ENCODE measurements at places on chromosomes 2 and 18.
A peak's percentile ranks its signal among the peaks of the same experiment; 100 is the strongest.

- DNase-seq: no peak
These were observed 61.9 kb downstream of the PPP1R1C start for GRCh38 chr2:182047544-182047943.

- no peak for DNase-seq
These were observed 30.4 kb downstream of the ANKRD44 start for GRCh38 chr2:197280015-197280702.

DNA sequence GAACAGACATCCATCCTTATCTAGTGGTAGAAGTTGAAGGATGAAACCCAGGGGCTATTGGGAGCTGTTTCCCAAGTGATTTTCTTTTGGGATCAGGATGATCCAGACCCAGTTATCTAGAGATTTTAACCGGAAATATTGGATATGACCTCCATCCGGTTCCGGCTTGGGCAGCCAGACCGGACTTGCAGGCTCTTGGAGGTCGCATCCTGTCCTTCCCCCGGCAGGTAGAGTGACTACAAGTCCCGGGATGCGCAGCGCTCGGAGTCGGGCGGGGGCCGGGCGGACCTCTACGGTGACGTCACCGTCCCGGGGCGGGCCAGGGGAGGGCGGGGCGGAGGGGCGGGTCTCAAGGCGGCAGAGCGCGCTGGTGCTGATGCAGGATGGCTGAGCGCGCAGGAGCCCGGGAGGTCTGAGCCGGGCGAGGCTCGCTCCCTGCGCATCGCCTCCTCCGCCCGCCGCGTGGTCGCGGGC lies at the start of gene KIF5C:
TSS of gene KIF5C (plus strand) at position 360 of the 474 bp plus-strand sequence. CDS start 391 bp downstream, outside the sequence.
- DNase-seq: peak; percentile 57

GRCh38 chr2:143601828-143602227 lies 472.6 kb downstream of the ARHGAP15 start:
- DNase-seq: no peak

- no peak for DNase-seq
These were observed 854 bp downstream of the GPR155 start for GRCh38 chr2:174485788-174486562.

- DNase-seq: no peak
These were observed 1.1 kb downstream of the SLC4A1AP start for GRCh38 chr2:27664622-27665363.

- no peak for DNase-seq
These were observed 63.7 kb downstream of the ZNF532 start for GRCh38 chr18:58928386-58928785.

DNA sequence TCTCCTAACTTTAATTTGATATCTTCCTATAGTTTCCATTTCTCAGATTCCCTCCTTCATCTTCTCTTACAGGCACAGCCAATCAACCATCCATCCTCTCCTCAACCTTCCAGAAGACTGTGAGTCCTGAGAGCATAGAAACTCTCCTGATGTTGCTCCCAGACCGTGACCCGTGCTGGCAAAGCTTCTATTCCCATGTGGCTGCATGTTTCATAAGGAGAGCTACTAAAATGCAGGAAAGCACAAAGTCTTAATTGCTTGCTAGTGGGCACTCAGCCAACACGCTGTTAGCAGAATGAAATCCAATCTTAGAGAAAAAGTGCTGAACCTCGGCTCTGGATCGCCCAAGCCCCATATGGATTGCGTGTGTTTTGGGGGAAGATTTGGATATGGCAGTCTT lies 1244.7 kb upstream of the ZEB2 start:
- no peak for DNase-seq

DNA sequence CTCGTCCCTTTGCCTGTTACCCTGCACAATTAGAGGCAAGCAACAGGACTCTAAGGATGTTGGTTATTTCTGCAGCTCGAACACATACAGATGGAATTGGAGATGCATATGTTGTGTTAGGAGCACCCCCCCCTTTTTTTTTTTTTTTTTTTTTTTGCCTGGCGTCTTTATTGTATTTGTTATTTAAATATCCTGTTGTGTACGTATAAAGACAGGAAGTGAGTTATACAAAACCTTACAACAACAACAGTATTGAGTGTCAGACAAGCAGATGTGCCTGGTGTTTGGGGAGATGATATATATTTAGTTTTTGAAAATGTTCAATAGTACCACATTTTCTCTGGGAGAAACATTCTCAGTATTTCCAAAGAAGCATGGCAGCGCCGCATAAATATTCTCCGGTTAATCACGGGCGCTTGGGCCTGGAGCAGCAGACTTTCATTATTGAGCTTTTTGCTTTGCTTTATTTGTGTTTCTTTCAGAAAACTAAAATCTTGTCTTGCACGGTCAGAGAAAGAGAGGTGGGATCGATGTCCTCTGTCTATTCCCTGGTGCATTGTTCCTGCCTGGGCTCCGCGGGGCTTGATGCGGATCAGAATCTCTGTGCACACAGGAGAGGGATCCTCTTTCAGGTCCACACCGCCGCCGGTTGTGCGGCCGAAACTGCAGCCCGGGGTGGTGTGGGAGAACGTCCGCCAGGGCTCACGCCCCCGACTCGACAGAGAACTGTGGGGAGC lies 23.2 kb upstream of the ZNF516 start:
- peak; percentile 91 for DNase-seq
